ENCODE measurements at places on chromosomes 4 and X. TPM values are rescaled to one million over a fixed set of nuclear protein-coding genes. Genes with fewer than 3 reads are reported as not detected.

Gene ARMCX4
- total RNA-seq: 9.2 TPM

GRCh38 chrX:1661048-1661921 is 46.4 kb downstream of the ASMT start:
- DNase-seq: peak; percentile 68

GRCh38 chr4:173573286-173573685 is 43.3 kb upstream of the HAND2 start:
- DNase-seq: no peak

GRCh38 chr4:112325530-112325929 is 28.4 kb downstream of the ALPK1 start:
- no peak for DNase-seq

Gene DAPP1
- 0.41 TPM for total RNA-seq

GRCh38 chr4:134777606-134778005 is 576.0 kb upstream of the PABPC4L start:
- no peak for DNase-seq

Gene CT47B1
- not detected for total RNA-seq

GRCh38 chr4:75146223-75146622 is 213.3 kb downstream of the PARM1 start:
- DNase-seq: no peak

DNA sequence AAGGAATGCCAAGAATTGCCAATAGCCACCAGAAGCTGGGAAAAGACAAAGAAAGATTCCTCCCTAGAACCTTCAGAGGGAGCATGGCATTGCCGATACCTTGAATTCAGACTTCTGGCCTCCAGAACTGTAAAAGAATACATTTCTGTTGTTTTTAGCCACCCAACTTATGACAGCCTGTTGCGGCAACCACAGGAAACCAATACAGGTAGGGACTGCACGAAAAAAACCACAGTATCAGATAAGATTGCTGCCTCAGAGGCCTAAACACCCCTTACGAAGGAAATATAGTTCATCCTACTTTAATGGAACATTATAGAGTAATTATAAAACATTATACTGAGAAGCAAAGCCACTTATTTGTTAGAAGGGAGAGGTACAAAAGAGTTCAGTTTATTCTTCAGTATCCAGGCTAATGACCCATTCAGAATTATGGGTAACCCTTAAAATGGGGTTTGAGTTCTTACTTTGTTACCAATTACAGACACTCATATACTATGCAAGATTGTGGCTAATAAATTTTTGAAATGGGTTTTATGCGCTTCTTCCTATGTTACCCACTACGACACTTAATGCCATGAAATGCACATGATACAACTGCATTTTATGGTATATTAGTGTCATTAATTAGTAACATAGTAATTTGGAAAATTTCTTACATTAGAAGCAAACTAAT is 37.4 kb upstream of the SMIM10L2A start:
- no peak for DNase-seq

DNA sequence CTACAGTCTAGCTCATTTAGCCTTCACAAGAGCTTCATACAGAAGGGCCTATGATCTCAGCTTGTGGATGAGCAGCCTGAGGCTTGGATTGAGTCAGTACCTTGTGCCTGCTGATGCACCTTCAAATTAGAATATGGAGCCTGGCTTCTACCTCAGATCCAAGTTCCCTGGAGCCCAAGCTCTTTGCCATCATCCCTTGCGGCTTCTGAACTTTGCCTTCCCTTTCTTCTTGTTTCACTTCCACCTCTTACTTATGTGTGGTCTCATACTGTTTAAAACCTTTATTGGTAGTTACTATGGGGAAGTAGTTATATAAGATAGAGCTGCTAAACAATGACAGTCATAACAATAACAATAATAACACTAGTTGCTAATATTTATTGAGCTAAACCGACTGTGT is 84.3 kb upstream of the AFF2 start:
- DNase-seq: no peak

- DNase-seq: peak; percentile 14
These were observed 43.7 kb downstream of the MAGEA9 start for GRCh38 chrX:149825424-149825823.

- DNase-seq: peak; percentile 98
These were observed at the start of gene CCDC110 for GRCh38 chr4:185471235-185472102. Gene CCDC110, minus strand, starts transcription at chr4:185471733. Its CDS starts 50 bp downstream, at chr4:185471683.

- DNase-seq: no peak
These were observed 1.0 kb upstream of the IL13RA1 start for GRCh38 chrX:118726396-118726795.

DNA sequence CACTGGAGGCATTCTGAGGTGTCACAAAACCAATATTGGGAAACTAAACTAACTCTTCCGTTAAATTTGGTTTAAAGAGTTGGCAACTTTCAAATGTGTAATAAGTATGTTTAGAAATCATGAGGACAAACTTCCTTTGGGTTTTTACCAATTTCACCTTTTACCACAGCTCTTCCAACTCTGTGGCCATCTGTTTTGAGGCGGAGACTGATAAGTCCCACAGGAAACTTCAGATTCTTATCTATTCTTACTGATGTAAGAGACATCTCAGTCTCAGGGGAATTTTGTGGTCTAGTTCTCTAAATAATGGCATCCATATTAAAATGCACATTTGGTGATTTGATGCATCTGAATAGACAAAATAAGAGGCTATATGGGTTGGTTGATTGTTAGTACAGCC is 229.2 kb upstream of the AFF2 start:
- no peak for DNase-seq
